Fibroblast of skin of scalp (primary cell): ENCODE measurements at places on chromosomes 5 and 9.
A peak's percentile ranks its signal among the peaks of the same experiment; 100 is the strongest.

DNA sequence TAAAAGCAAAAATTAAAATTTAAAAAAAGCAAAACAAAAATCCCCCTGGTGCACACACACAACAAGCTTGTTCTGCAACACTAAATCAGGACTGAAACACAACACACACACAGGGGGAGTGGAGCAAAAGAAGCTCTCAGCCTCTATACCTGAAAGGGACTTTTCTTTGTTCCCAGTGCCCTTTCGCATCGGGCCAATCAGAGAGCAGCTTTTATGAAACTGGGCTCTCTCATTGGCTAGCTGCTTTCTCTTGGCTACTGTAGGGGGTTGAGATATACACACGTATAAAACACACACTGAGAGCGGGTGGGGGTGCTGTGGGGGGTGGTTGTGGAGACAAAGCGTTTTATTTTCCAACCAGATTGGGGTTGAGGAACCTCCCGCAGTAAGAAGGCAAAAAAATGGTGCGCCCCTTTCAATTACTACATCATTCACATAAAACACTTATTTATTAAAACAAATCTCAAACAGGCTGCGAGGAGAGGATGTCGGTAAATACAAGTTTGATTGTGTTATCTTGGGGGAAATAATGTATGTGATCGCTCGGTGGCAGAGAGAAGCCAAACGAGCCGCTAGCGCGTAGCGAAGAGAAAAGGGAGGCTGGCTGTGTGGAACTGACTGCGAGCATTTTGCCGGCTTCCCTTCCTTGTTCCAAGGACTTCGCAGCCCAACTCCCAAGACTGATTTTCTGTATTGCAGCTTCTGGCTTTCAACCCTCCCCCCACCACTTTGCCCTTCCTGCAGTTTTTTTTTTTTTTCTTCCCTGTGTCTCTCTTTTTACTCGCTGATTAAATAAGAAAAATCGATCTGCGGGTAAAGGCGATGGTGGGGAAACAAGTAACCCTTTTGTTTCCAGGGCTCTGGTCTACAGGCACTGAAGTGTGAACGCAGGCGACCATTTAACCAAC lies 2.5 kb upstream of the ZNF608 start:
- DNase-seq = peak; percentile 88

DNA sequence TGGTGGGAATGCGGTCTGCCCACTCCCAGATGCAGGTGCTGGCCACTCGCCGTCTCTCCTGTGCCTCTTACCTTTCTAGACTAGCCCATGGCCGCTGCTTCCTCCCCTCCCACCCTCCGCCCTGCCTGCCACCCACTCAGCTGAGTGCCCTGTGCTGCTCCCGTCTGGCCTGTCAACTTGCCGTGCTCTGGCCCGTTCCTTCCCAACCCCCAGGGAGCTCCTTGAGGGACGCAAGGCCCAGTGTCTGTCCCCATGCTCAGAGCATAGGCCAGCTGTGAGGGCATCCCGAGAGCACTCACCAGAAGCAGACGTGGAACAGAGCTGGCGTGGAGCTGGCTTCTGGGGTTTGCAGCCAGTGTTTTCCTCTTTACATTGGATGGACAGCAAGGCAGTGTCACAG lies 20.2 kb downstream of the HNRNPH1 start:
- no peak for DNase-seq

- DNase-seq = peak; percentile 49
Observed at GRCh38 chr5:113330533-113331208, 104.1 kb downstream of the TSSK1B start.

DNA sequence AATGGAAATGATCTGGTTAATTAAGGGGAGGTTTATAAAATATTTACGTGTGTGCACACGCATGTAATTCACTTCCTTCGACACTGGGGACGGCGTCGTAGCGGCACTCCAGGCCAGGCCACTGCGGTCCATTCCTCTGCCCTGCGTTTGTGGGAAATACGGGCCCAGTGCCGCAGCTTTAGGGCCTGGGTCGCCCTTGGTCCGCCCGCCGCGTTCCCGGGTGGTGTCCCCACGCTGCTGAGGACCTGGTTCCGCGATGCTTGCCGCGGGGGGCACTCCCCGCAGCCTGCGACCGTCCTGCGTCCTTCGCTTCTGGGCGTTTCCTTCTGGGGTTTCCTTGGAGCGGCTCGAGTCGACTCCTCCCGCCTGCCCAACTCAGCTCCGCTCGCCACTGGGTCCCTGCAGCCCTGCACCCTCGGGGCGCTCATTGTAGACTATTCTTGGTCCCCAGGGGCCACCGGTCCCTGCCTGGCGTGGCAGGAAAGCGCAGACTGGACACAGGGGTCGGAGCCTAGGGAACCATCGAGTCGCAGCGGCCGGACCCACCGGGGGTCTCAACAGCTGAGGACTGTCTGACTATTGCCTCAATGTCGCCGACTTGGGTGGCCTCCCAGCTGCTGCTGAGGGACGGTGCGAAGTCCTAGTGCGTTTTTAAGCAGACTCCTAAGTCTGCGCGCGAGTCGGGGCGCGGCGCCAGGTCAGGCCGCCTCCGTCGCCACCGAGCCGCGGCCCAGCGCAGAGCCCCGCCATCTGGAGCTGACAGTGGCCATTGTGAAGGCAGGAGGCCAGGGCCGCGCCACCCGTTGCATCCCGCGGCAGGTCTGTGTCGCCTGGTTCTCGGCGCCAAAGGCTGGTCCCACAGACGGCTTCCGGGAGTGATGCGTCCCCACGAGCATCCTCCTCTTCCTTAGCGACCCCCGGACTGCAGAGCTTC lies 4.4 kb upstream of the IRX1 start:
- DNase-seq = no peak

DNA sequence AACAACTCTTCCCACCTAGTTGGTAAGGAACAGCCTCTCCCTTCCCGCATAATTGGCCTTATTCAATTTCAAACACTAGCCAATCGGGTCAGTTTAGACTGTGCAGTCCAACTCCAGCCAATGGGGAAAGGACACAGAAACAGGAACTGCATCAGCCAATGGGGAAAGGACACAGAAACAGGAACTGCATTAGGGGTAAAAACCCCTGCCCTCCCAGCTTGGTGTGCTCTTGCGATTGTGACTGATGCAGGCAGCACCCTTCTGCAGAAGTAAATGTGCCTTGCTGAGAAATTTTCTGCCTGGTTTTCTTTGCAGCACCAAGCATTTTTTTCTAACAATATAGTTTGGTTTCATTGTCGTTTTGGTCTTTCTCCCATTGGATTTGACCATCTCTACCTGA lies 8.5 kb upstream of the GLT6D1 start:
- no peak for DNase-seq

DNA sequence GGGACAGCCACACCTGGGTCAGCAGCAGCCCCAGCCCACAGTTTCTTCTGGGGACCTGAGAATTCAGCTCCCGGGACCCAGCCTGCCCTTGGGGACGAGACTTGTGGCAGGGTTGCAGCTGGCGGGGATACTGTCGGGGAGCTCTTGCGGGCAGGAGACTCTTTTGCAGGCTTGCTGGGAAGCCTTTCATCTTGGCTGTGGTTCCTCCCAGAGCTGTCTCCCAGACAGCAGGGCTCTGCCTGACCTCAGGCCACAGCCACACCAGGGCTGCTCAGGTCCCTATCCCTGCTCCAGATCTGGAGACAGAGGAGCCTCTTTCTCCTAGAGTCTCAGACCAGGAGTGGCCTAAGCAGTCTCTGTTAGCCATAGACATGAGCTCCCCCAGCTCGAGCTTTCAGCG lies 4.7 kb upstream of the MYMK start:
- no peak for DNase-seq

DNA sequence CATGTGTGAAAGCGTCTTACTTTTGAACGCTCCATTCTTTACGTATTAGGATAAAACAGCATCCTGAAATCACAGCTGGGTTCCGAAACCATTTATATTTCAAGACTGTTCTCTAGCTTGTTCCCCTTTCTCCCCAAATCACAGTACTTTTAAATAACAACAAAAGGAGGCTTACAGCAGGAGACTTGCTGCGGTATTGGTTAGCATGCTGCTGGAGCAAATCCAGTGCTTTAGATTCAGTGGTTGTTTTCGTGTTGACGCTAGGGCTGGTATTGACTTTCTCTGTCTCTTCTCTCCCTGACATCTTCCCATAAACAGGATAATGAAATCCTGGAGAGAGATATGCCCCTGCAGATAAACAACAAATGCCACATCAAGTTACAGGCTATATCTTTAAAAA lies 103.1 kb downstream of the ZNF608 start:
- DNase-seq = no peak

DNA sequence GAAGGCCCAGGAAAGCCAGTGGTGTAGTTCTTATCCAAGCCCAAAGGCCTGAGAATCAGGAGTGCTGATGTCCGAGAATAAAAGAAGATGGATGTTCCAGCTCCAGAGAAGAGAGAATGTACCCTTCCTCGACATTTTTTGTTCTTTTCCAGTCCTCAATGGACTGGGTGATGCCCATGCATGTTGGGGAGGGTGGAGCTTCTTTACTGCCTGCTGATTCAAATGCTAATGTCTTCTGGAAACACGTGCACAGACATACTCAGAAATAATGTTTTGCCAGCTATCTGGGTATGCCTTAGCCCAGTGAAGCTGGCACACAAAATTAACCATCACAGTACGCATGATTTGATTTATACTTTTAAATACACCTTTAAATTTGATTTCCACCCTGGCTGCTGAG lies 61.5 kb upstream of the FOXE1 start:
- no peak for DNase-seq

GRCh38 chr5:147327421-147327820 lies 92.6 kb downstream of the STK32A start:
- DNase-seq = no peak

DNA sequence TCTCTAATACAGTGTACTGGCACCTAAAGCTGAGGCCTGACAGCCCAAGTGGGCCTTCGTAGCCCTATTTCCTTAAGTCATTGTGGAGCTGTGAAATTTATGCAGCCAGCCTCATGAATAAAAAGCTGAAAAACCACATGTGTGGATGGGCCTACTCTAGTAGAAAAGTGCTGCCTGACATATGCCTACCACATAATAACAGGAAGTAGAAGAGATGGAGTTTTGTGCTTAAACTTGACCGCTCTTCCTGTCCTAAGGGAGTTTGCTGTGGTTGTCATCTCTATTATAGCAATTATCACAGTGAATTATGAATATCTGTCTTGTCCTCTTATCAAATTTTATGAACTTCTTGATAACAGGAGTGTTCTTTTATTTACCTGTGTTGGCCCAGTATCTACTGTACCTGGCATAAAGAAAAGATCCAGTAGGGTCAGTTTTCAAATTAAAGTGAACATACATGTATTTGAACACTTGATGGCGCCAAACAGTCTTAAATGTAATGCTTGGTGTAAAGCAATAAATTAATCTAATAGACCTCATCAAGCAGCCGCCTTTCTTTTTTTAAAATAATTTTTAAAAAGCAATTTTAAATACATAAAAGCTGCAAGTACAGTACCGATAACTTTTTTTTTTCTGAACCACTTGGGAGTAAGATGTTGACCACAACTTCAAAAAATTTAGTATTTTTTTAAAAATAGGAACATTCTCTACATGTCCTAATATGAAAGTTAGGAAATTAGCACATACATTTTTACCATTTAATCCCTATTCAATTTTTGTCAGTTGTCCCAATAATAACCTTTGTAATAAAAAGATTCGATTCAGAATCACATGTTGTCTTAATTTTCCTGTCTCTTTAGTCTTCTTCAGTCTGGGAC lies 51.0 kb downstream of the FKTN start:
- DNase-seq = peak; percentile 44

- no peak for DNase-seq
Observed at GRCh38 chr5:69029292-69029691, 64.5 kb upstream of the SLC30A5 start.

DNA sequence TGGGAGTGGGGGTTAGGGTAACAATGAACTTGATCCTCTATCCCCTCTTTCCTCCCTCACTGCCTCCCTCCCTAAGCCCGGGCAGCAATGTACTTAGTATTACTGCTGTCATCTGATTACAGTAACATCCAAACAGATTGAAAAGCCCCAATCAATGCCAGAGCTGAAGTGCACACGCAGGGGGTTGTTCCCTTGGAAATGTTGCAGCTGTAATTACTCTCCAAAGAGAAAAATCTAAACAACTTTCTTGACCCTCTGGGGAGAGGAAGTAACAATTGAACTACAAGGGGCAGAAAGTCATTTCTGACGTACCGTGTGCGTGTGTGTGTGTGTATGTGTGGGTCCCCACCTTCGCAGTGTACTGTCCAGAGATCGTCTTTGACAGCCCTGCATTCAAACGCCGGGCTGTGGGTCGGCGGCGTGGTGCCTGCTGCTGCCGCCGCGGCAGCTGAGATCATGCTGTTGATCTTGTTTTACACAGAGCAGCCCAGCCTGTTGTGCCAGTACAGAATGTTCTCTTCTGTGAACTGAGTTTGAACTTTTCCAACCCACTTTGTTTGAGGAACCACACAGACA lies 66.0 kb upstream of the KLF9 start:
- peak; percentile 13 for DNase-seq

GRCh38 chr5:107275333-107275732 lies 395.4 kb downstream of the EFNA5 start:
- DNase-seq = no peak

GRCh38 chr9:92299116-92299515 lies 5.6 kb upstream of the IARS1 start:
- DNase-seq = no peak

- no peak for DNase-seq
Observed at GRCh38 chr9:133342570-133342969, 5.4 kb downstream of the MED22 start.

- no peak for DNase-seq
Observed at GRCh38 chr9:111484572-111484894, 350 bp upstream of the ECPAS start.

DNA sequence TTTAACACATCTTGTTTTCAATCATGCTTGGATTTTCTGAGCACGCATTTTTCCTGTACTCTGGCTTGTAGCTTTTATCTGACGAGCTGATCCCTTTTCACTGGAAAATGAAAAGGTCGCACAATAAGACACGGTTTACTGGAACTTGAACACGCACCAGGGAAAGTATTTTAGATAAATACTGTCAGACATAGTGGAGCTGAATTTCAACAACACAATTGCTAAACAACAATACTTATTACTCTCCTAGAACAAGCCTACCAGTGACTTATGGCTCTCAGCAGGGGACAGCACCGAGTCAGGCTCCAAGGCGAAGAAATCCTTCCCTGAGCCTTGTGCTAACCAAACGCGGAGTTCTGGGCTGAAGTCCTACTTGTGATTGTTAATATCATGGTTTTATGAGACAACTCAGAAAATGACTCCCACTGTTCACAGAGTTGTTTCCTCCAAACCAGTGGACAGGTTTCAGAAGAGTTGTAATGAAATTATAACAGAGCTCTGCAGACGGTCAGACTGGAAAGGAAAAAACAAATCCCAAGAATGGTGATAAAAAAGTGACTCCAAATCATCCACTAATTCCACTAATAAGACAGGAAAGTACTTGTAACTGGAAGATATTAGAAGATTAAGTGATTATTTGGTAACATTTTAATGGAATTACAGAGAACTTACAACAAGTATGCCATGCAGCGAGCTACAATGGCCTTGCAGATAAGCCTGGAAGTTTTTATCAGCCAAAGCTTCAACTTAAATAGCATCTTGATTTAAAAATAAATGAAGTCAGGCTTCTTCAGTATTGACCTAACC lies 359.6 kb downstream of the EBF1 start:
- DNase-seq = no peak
